ENCODE measurements at places on chromosomes 3 and 15. TPM values are rescaled to one million over a fixed set of nuclear protein-coding genes. Genes with fewer than 3 reads are reported as not detected.

The IL17RB gene
- total RNA-seq: 1.7 TPM

The TAMM41 gene
- total RNA-seq: 30.5 TPM

The CFAP20DC gene
- total RNA-seq: 3.1 TPM

The SLC22A13 gene
- total RNA-seq: 0.27 TPM

The DUOX1 gene
- 2.5 TPM for total RNA-seq

The PLA2G4E gene
- total RNA-seq: not detected

The CAV3 gene
- total RNA-seq: 1.2 TPM

The LRRIQ4 gene
- 0.36 TPM for total RNA-seq
